ENCODE measurements at places on chromosomes 3 and 15. TPM values are rescaled to one million over a fixed set of nuclear protein-coding genes. Genes with fewer than 3 reads are reported as not detected.

FBXO40 gene
- total RNA-seq = not detected

FAH gene
- total RNA-seq = 35.0 TPM

PDCD7 gene
- total RNA-seq = 26.2 TPM

CCR1 gene
- total RNA-seq = not detected

GRIP2 gene
- 1.9 TPM for total RNA-seq

ULK4 gene
- 4.7 TPM for total RNA-seq
